Mesenchymal stem cell (in vitro differentiated cells and primary cell): ENCODE measurements at places on chromosomes 4 and X.
A peak's percentile ranks its signal among the peaks of the same experiment; 100 is the strongest.

- DNase-seq = no peak
Observed at GRCh38 chr4:183797445-183798300, 107.4 kb upstream of the STOX2 start.

GRCh38 chrX:7985568-7985967 lies 58.4 kb upstream of the PNPLA4 start:
- no peak for DNase-seq

GRCh38 chrX:53631156-53631555 lies 55.4 kb downstream of the HUWE1 start:
- peak; percentile 1 for DNase-seq

GRCh38 chr4:82975792-82976191 lies 34.8 kb downstream of the LIN54 start:
- peak; percentile 45 for DNase-seq

DNA sequence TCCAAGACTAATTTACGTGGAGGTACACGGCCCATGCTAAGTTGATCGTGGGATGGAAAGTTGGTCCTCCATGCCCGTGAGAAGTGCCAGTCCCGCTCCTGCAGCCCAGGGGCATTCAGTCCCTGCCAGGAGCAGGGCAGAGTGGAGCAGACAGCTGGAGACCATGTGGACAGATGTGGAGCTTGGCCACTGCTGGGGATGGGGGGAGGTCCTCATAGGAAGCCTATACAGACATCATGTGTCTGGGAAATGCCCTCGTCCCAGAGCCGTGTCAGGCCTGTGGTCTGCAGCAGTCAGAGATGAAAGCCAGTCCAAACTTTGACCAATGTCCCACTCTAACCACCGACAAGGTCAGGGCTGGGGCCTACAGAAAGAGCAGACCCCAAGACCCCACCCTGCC lies 118.4 kb downstream of the CPZ start:
- no peak for DNase-seq

DNA sequence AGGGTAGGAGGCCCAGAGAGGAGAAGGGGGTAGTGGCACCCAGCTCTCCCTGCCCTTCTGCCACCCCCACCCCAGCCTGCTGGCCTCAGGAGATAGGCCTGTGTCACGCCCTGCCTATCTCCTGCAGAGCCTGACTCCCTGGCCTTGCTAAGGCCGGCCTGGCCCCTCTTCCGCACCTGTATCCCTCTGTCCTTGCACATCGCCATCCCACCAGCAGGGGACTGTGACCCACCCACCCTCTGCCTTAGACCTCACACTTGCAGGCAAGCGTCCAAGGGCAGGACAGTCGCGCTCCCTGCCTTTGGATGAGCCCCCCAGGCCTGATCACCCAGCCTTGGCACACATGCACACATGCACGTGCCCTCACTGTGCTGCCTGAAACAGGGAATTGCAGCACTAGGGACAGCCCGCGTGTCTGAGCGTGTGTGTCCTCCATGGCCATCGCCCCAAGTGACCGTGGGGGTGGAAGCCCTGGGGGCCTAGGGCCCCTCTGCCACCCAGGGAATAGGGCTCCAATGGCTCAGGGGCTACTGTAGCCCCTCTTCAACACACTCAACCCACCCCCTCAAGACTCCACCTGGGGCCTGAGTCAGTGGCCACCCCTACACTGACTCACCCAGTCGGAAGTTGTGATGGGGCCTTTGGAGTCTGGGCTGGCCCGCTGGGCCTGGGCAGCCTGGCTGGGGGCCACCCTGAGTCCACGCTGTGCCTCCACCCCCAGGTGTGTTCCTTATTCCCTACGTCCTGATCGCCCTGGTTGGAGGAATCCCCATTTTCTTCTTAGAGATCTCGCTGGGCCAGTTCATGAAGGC lies 2.1 kb downstream of the SLC6A8 start:
- DNase-seq = no peak

DNA sequence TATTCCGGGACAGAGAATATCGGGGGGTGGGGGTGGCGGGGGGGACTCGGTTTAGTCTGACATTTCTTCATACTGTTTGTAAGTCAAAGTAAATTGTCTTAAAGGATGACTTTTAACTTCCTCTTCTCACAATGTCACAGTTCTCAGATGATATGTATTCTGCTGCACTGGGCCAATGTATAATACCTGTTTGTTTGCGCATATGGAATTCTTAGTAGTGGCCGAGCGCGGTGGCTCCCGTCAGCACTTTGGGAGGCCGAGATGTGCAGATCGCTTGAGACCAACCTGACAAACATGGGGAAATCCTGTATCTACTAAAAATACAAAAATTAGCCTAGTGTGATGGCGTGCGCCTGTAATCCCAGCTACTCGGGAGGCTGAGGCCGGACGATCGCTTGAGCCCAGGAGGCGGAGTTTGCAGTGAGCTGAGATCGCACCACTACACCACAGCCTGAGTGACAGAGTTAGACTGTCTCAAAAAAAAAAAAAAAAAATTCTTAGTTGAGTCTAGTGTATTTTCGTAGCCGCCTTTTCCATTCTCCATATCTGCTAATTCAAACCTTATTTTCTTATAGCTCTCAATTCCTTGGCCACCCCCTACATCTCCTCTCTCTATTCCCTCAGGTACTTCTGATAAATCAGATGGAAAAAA lies 851 bp downstream of the POLR2B start:
- peak; percentile 76 for DNase-seq

DNA sequence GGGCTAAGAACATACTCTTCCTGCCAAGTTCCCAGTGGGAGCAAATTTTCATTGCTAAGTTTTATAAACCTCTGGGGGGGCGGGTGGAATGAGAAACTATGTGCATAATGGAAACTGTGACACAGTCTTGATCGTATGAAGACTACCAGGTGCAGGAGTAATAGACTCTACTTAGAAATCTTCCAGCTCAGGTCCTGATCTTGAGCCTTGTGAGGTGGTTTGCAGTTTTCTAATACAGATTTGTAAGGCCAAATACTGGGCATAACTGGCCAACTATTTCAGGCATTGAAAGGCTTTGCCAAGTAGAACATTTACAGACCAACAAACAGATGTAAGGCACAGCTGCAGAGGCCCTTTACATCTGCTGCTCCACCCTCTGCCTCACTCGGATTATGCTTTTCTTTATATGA lies 89.7 kb upstream of the CBR4 start:
- DNase-seq = no peak

DNA sequence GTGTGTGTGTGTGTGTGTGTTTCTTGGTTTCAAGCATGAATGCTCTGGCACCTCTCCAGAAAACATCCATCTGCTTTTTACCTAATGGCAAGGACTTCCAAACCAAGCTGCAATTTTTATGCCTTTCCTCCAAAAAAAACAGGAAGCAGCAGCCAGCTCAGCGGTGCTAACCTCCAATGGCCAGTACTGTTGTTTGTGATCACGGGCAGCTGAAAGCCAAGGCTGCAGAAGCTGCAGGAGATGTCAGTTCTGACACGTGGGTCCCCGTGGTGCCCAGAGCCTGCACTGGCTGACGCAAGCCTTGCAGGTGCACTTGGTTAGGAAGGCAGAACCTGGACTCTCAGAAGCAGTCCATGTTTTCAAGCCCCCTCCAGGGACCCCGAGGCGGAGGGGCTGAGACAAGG lies 313.6 kb upstream of the DDX53 start:
- peak; percentile 13 for DNase-seq

GRCh38 chr4:10454726-10455125 lies 2.5 kb downstream of the ZNF518B start:
- no peak for DNase-seq

DNA sequence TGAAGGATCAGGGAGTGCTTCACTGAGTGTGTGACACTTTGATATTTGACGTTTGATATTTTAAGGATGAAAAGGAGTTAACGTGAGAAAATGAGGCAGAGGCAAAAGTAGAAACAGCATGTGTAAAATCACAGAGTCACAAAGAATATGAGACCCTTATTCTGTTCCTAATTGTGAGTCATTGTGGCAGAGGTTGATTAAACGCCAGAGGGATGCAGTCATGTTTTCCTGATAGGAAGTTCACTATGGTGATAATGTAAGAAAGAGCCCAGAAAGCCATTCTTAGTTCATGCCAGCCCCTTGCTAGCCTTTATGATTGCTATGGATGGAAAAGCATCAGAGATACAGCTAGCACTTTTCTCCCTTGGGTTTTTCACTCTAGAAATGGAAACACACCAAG lies 33.5 kb upstream of the IGSF1 start:
- no peak for DNase-seq

DNA sequence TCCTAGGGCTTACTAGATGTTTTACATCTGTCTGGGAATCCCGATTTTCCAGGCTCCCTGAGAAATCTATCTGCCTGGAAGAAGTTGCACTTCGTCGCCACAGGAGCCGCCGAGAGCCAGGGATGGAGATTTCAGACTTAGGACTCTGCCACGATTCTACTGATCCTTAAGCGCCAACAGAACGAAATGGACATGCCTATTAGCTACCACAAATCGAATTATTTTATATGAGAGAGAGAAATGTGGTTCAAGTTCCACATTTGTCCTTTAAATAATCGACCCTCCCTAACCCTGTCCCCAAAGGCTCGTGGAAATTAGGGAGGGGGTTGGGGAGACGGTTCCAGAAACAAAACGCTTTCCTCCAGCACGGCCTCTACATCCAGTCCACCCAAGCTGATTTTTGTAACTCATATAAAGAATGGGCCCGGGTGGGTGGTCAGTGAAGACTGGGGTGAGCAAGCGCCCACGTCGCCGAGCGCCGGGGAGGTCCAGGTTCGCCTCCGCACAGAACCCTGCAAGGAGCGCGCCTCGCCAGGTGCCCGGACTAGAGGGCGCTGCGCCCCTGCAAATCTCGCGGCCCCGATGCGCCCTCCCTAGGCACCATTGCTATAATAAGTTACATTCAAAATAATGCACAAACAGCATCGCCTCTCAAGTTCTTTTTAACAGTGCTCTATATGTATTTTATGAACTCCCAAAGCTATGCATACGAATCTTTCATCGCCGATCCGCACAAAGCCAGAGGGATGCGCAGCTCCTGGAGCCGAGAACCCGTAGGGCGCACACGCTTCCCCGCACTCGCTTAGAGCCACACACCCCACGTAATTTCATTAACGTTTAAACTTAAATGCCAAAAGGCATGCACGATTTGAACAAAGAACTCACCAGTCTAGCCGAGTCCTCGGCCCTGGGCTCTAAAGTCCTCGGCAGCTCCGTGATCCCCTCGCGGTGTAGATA lies 2.1 kb upstream of the FAT1 start:
- DNase-seq = peak; percentile 89

DNA sequence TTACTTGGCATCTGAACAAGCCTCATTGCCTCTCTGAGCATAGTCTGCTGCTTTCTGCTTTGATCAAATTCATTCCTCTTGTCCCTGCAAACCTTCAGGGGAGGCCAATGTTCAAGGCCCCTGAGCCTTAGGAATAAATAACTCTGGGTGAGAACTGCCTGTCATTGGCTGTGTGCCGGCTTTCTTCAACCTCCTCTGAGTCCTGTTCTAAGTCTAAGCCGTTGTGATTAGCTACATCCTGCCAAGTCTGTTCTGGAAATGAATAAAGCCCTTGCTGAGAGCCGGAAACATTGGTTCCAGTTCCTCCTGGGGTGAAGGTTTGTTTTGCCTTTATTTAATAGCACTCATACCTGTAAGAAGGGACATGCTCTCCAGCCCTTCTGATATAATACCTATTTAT lies 13.8 kb downstream of the RNF4 start:
- no peak for DNase-seq

DNA sequence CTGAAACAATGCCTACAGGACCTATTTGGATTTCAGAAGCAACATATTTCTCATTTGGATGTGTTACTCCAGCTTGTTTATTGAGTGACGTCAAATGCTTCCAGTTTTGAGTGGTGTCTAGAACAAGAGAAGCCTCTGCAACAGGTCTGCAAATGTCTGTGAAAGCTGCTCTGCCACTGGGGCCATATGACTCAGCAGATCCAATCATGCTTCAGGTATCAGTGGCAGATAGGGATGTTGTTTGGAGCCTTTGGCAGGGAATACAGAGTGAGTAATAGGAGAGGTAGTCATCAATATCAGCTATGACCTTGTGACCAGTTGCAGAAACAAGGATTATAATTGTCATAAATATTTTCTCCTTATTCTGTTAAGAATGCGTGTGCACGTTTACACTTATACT lies 141.1 kb upstream of the ZXDA start:
- no peak for DNase-seq

- DNase-seq = no peak
Observed at GRCh38 chrX:136867096-136867491, 13.4 kb downstream of the RBMX start.

GRCh38 chr4:184962125-184962638 lies 56.1 kb upstream of the HELT start:
- no peak for DNase-seq

DNA sequence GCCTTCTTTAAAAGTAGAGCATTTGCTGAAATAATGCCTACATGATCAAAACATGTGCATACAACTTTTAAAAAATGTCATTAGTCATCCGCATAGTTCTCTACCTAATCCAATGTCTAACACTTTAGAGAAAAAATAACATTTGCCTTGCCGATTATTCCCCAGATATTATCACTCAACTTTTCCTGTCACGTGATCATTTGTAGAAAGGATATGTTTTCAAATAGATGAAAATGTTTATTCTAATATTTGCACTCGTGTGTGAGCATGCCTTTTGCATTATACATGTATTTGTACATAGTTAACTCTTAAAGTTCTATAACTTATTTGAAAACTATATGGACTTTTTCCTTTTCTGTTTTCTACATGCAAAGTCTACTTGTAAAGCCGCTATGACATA lies 533.0 kb upstream of the FMR1 start:
- DNase-seq = no peak

DNA sequence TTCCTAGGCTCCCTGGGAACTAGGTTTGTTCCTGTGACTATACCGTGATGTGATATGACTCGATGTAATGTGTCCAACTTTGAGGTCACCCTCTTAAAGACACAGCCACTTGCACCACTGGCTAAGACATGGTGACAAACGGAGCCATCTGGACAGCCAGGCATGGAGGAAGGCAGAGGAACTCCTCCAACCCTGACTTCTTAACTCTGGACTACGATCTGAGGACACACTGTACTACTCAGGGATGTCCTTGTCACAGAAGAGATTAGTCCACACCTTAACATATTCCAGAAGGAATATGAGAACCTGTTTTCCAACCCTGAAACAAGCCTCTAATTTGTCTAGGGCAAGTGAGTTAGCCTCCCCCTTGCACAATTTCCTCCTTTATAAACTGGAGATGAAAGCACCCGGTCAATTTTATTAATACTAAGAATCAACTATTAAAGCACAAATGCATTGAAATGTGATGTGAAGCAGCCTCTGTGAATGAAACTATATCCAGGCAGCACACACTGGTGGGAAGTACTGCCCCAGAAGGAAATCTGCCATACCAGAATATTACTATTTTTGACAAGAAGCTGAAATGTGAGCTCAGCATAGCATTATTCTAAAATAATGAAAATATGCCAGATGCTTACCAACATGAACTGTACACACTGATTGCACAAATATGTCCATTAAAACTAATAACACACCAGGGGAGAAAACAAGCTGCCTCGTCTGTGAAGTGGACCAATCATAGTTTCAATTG lies 47.3 kb downstream of the TSPAN5 start:
- DNase-seq = no peak

- no peak for DNase-seq
Observed at GRCh38 chr4:7435471-7436061, 836 bp upstream of the PSAPL1 start.

DNA sequence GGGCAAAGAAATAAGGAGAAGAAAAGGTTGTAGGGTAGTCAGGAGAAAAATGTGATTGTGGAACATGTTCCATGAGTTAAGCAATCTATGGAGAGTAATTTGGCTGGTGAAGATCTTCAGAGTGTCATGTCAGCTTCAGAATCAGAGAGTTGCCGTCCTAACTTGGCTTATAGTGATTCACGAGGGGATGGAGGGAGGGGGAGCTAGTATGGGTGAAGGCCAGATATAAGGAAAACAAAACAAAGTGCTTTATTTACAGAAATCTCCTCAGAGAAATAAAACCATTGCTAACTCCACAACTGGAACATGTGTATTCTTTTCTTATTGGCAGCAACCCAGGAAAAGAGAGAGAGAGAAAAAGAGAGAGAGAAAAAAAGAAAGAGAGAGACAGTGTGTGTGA lies 256.5 kb upstream of the NRK start:
- no peak for DNase-seq
